Activated CD4-positive, alpha-beta T cell treated with anti-CD3 and anti-CD28 coated beads, Interleukin-2, amount 50 U/mL, for 4 hours (primary cell): ENCODE measurements at places on chromosomes 13 and 19.

DNA sequence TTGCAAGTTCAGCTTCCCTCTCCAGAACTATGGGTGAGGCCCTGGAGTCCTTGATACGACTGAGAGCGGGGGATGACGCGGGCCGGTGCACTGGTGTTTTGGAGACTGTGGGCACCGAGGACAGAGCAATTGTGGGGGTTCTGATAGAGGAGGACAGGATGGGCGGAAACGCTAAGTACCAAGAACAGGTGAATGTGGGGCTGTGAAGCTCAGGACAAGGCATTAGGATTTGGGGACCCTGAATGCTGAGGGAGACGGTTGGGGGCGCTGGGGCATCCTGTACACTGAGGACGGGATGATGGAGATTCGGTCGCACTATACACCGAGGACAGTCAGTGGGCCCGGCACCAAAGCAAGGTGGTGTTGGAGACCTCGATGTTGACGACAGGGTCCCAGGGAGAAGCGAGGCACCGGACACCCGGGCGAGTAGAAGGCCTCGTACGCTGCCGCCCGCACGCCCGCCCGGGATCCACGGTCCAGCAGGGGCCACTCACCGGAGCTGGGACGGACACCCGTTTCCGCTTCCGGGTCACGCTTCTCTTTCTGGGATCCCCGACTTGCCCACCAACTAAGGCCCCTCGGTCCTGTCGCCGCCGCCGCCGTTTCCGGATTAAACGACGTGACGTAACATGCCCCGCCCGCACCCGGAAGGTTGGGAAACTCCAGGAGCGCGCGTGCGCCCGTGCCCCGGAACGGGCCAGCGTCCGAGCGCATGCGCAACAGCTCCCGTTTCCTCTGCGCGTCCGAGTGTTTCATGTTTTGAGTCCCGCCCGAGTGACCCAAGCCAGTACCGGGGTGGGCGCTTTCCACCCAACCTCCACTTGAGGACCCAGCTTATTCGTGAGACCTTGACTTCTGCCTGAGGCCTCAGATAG, at the start of gene CHMP2A:
TSS of gene CHMP2A (minus strand) at position 612 of the 875 bp plus-strand sequence. CDS start 893 bp downstream, outside the sequence.
- DNase-seq: peak; percentile 96

DNA sequence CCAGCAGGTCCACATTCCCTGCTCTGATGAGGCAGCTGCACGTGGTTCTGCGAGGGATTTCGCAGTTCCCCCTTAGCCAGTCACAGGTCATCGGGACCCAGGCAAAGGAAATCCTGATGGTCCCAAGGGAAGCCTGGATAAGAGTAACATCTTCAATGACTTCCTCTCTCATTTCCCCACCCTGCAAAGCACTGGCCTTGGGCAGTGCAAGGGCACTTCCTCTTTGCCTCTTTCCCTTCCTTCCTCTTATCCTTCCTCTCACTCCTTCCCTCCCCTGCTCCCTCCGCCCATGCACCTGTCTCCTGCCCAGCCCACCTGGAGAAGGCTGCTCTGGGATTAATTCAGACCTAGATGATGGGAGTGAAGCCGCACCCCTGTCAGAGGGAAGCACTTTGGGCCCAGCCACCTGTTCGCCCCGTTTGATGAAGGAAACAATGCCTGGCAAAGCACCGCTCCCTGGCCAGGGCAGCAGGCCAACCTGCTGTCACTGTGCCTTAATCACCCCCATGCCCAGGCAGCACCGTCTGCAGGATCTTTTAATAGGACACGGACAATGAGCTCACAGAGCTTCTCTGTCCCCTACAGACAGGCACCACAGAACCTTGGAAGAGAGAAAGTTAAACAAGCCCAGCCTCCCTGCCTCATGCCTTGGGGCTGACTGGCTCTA, 113.5 kb upstream of the PABPC3 start:
- no peak for DNase-seq

- DNase-seq: no peak
Observed at GRCh38 chr13:92122186-92122853, 723.9 kb downstream of the GPC5 start.

- no peak for DNase-seq
Observed at GRCh38 chr13:76647550-76647949, 238.7 kb downstream of the KCTD12 start.

- no peak for DNase-seq
Observed at GRCh38 chr13:23636360-23636759, 66.1 kb downstream of the TNFRSF19 start.

- no peak for DNase-seq
Observed at GRCh38 chr13:30787738-30788525, 52.6 kb downstream of the ALOX5AP start.

DNA sequence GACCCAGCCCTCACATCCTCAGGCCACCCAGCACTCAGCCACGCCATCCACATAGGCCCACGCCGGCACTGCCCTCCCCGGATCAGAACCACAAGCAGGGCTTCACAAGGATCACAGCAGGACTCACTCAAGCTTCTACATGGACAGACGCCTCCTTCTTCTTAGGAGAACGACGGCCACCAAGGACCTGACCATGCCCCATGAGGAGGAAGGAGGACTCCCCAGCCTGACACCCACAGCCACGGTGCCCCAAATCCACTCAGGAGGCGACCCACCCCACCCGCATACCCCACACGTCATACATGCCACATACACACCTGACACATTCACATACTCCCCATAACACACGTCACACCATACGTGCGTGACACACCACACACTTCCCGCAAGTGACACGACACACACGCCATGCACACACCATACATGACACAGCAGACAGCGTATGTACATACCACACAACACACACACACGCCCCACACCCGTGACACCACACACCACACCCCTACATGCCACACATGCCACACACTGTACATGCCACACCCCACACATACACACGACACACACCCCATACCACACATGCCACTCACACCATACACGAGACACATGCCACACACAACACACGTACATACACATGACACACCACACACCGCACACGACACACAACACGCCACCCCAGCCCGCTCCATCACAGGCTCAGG, 50.4 kb downstream of the MLLT1 start:
- DNase-seq: no peak

DNA sequence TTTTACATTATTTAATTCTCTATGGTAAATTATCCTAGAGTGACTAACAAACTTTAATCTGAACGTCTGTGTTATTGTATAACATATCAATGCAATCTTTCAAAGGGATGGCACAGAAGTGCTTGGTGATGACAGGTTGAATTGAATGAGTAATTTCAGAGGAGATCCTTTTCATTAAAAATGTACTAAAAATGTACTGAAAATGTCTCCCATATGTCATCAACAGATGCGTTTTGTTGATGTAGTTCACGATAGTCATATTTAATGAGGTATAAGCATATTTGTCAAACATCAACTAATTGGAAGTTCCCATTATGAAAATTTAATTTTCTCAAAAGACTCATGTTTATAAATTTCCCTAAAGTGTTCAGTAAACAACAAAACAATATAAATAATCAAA, 1434.7 kb upstream of the PCDH20 start:
- no peak for DNase-seq

- no peak for DNase-seq
Observed at GRCh38 chr13:89066868-89067466, 1395.8 kb downstream of the SLITRK5 start.

- no peak for DNase-seq
Observed at GRCh38 chr19:54319049-54319448, 6.1 kb upstream of the LILRA5 start.

DNA sequence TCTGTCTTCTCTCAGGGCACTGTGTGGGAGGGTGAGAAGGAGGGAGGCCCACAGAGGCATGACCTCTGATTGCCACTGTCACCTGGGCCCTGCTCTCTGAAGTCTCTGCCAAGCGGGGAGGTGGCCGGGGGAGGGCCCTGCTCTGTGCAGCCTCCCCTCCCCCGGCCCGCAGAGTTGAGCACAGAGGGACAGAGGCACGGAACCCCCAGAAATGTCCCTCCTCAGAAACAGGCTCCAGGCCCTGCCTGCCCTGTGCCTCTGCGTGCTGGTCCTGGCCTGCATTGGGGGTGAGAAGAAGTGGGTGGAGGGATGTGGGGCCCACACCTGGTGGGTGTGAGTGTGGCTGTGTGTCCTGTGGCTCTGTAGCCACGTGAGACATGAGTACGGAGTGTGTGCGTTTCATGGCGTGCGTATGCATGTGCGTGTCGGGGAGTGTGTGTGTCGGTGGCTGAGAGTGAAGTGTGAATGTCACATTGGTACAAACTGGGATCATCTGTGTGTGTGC, at the start of gene APOC4:
TSS of gene APOC4 (plus strand) at position 171 of the 505 bp plus-strand sequence. CDS start at position 212, 41 bp downstream.
- DNase-seq: no peak

- no peak for DNase-seq
Observed at GRCh38 chr13:113052971-113053370, 52.6 kb upstream of the F7 start.

DNA sequence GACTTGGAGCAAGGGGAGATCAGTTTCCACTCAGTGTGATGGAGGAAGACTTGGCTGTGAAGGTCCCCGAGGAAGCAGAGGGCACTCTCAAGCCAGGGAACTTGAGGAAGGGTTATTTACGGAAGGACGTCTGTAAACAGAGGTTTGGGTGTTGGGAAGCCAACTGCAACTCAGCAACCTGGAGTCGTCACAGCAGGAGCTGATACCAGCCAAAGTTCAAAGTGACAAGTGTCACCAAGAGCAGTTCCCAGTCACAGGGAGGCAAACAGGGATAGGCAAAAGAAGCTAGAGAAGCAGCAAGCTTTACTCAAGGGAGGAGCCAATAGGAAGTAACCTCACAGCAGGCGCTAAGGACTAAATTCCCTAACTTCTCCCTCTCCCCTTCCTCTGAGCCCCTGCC, 205.5 kb downstream of the EFNB2 start:
- DNase-seq: no peak

GRCh38 chr19:45117671-45118070, 24.7 kb downstream of the PPP1R37 start:
- DNase-seq: no peak

GRCh38 chr19:4633140-4633967, 6.0 kb upstream of the TNFAIP8L1 start:
- DNase-seq: no peak

DNA sequence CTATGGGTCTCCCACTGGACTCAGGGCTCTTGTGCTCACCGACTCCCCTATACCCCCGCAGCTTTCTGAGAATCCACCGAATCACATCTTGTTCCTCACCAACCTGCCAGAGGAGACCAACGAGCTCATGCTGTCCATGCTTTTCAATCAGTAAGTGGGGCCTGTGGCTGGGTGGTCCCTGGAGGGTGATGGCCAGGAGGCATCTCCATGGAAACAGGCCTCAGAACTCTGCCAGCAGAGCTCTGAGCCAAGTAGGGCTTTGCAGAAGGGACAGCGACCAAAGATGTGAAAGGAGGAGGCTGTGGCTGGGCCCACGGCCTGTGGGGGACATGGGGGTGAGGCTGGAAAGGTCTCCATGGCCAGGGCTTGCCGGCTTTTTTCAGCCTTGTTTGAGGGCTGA, 11.8 kb upstream of the MIA start:
- DNase-seq: no peak

DNA sequence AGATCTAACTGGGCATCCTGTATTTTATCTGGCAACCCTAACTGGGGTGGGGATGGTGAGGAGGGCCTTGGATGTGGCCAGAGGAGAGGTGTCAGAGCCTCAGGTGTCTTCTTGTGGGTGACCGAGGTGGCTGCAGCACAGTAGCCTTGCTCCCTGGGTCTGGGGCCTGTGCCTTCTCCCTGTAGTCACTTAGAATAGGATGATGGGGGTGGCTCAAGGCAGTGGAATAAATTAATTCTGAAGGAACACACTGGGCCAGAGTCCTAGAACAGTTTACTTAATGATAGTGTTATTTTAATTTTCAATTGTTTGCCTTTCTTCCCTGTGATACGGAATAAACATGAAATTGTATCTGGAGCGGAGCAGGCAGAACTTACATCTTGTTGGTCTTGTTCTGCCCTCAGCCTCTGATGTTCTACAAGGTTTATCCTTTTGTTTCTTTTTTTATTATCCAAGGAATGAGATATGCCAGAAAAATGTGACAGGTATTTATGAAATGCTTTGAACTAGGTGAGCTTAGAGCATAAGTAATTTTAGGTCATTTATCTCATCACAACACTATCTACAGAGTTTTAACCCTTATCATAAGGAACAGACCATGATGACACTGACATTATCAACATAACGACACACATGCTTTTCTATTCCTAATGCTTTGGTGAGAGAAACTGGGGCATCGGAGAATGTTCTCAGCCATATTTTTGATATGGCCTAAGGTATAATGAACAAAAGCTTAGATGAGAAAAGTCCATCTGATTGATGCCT, 51.4 kb downstream of the LRCH1 start:
- no peak for DNase-seq

GRCh38 chr13:39463611-39464010, 139.4 kb downstream of the LHFPL6 start:
- DNase-seq: no peak

DNA sequence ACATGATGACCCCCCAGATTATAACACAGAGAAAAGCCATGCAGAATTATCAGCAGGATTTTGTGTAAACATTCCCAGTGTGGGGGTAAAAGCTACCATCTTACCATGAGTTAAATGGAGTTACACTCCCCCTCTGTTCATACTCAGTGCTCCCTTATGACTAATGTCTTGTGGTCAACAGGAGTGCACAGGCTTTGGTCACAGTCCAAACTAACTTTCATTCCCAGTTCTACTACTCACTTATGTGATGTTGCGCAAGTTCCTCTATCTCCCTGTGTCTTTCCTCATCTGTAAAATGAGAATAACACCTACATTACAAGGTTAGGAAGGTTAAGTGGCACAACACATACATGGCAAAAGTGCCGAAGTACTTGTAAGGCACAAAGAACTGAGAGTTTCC, 277.9 kb downstream of the RBM26 start:
- no peak for DNase-seq
